ENCODE measurements at places on chromosomes 4 and X.

- DNase-seq, result no peak
These were observed 460.9 kb upstream of the FAT1 start for GRCh38 chr4:187184508-187184907.

- no peak for DNase-seq
These were observed 325.6 kb downstream of the ARHGAP10 start for GRCh38 chr4:148057516-148057915.

DNA sequence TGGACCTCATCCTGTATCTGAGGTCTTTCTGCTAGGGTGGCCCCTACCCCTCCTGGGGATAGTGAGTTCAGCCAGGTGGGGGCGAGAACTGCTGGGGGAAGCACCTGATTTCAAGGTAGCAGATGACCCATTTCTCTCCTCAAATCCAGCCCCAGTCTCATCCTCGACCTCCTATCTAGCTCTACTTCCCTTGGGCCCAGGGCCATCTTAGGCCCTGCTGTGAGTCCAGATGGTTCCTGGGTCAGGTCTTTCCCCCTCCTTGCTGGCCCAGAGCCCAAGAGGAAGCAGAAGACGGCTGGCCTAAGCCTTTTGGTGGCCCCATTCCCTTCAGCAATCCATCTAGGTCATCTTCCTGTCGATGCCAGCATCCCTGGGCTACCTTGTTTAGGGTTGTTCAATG lies 3.3 kb downstream of the CDK16 start:
- no peak for DNase-seq

DNA sequence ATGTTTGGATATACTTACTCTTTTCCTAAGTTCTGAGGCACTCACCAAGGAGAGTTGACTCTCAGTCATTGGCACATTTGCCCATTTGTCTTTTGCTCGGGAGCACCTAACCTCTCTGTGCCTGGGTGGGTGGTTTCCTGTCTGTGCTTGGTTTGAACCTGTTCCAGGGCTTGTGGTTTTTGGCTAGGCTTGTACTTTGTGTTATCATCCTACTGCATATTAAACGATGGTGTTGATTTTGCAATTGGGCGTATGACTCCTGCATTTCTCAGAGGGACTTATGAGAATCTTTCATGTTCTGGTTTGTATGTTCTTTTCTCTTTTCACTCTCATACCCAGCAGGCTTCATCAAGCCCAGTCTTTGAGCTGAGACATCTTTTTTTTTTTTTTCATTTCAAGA lies 161.7 kb downstream of the BTC start:
- no peak for DNase-seq

DNA sequence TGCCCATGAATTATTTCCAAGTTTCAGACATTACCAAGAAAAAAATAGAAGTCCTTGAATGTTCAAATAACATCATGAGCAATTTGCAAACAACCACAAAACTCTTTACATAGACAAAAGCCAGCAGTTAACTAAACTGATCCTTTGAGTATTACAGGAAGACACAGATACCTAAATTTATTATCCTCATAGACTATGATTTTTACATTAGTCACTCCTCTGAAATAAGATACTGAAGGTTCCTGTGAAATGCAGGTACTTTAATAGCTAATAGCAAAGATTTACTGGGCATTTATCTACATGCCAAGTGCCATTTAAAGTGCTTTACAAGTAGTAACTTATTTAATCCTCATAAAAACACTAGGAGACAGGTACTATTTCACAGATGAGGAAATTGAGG lies 37.7 kb downstream of the GPR82 start:
- DNase-seq, result no peak

- no peak for DNase-seq
These were observed 53.8 kb downstream of the ZNF827 start for GRCh38 chr4:145884775-145885174.

DNA sequence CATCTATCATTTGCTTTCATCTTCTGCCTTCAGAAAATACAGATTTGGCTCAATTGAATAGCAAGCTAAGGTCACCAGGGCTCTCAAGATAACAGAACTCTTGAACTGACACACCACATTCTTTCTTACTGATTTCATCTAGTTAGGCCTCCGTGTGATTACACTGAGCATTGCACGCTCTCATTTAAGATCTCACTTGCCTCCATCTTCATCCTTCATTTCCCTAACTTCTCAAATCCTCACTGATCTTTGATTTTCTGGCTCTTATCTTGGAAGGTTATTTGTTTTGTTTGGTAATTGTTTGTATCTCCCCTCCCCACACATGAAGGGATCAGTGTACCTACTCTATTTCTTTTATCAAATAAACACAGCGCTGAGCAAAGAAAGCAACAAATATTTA lies 47.7 kb downstream of the MANBA start:
- DNase-seq, result no peak

GRCh38 chr4:140309124-140309870 lies 64.1 kb upstream of the SCOC start:
- DNase-seq, result no peak

- DNase-seq, result no peak
These were observed 125.1 kb downstream of the MAML3 start for GRCh38 chr4:140028676-140029517.

DNA sequence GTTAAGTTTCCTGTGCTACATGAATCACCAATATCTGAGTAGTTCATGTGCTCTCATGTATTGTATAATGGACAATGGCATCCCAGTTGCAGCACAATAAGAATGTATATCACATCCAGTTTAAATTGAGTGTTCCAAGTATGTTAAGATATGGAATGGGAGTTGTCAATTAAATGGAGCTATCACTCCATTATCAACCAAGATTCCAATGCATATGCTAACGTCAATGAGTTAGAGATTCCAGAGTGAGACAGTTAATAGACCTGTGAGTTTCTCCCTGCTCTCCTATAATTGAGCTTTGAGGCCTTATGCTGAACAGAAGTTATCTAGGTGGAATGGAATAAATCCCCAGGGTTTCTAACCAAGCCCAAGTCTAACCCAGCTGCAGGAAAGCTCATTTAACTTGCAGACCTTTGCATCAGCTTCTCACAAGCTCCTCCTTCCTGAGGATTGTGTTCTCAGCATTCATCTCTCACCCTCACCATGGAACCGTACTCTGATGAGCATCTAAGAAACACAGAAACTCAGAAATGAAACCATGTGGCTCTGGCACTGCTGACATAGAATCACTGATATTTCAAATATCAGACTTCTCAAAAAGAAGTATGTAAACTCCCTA lies 84.8 kb downstream of the TIGD2 start:
- no peak for DNase-seq

DNA sequence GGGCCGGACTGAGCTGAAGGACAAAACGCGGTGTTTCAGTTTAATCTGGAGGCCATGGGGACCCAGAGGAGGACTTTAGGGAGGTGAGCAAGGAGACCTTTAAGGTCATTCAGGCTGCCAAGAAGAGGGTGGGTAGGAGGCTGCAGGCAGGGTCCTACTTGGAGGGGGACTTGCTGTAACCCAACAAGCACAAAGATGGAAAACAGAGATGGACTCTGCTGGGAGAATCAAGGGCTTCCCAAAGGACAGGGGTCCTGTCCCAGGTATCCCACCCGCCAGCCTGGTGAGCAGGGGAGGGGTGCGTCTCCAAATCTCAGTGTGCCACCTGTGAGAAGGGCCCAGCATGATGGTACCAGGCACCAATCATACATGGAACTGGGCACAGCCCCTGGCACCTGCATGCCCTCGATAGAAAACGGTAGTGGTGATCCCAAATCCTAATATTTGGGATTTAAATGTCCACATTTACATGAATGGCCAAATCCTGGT lies 3.9 kb upstream of the HAUS3 start:
- no peak for DNase-seq
